CD4-positive, alpha-beta T cell treated with Interleukin-4 for 4 hours (primary cell): ENCODE measurements at places on chromosomes 3 and 15.

- no peak for DNase-seq
Observed at GRCh38 chr3:184322731-184323487, 8.5 kb downstream of the EIF4G1 start.

DNA sequence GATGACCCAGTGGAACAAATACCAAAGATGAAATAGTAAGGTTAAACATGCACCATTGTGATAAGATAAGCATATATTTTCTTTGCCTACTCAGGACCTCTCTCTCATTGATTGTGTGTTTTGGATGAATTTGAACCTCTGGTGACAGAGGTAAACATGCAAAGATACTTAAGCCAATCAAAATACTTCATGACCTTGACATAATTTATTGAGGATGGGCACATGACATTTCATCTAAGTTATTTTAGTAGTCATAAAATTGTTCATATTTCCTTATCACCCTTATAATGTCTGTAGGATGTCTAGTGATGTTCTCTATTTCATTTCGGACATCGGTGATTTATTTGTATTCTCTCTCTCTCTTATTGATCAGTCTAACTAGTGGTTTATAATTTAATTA, 88.3 kb upstream of the WDR72 start:
- DNase-seq = no peak

GRCh38 chr3:2635511-2635910, 474.7 kb downstream of the IL5RA start:
- DNase-seq = no peak

DNA sequence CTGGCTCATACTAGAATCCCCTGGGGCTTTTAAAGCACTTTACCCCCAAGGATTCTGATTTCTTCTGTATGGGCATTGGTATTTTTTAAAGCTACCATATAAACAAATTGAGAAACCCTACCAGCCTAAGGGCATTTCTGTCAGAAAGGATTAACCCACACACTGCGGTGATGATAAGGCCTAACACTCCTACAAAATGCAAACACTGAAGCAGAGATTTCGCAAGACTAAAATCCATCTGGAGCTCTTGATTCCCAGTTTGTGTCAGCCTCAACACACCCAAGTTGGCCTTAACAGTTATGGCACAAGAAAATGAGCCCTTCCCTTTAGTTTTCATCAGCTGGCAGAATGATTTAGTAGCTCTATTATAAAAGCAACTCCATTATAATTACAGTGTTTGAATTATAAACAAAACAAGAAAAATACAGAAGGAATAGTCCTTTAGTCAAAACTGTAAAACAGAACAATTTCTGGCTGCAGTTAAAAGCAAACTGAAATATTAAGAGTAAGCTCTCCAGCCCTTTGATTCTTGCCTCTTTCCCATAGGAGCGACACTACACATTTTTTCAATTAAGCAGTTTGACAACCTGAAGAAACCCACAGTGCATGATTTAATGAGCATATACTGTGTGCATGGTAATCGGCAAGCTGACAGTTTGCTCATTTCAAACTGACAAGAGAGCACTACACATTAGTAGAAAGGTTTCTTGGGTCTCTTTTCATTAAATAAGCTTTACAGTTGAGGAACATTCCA, 441.2 kb downstream of the FHIT start:
- no peak for DNase-seq

- DNase-seq = no peak
Observed at GRCh38 chr3:153619268-153619667, 457.2 kb downstream of the RAP2B start.

DNA sequence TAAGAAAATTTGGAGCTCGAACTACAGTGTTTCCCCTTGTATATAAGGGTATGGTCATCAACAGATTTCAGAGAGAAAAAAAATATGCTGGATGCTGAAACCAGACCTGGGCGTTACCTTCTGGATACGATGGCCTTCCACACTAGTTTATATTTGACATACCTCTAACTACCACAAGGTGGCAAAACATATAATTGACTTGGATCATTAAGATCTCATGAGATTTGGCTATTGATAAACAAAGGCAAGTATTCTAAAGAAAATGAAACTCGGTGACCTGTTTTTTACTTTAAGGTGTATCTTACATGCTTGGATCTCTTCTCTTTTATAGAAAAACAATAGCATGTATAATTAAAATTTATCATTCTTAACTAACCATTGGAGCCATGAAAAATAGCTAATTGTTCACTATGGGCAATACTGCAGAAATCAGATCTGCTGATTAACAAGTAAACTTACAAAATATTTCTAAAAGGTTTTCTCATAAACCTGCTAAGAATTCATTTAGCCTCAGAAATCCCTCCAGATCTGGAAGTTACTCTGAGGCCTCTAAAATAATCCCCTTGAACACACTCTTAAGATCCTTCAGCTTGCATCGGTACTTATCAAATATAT, 300.6 kb upstream of the KCNH8 start:
- peak; percentile 8 for DNase-seq

- DNase-seq = no peak
Observed at GRCh38 chr3:185887066-185887465, 50.7 kb downstream of the TRA2B start.

DNA sequence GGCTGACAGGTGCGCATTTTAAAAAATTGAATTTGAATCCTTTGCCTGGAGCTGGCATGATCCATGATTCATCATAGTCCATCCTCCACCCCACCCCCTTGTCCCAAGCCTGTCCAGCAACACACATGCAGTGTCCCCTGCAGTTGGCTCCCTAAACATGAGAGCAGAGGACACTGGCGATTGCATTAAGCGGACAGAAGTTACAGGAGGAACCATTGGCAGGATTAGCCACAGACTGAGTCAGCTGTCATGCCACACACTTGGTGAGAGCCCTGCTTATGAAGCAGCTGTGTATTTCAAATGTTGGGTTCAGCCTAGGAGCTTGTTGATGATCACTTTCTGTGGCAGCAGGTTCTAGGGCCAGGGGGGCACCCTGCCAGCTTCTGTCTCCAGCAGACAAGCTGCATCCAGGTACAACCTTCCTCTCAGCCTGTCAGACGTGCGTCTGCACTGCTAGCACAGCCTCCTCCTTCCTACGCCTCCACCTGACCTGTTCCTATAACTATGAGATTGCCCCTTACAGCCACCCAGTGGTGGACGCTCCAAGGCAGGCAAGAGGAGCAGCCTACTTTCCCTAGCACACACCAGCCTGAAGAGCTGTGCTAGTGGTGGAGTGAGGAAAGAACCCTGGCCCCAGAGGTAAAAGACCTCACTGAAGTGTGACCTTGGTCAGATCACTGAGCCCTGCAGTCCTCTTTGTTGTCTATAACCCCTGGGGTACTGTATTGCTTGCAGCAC, 121.9 kb downstream of the SLCO3A1 start:
- DNase-seq = no peak

- DNase-seq = no peak
Observed at GRCh38 chr3:147390589-147391569, 15.5 kb downstream of the ZIC4 start.

GRCh38 chr15:90881181-90881977, 2.9 kb upstream of the FES start:
- no peak for DNase-seq

- no peak for DNase-seq
Observed at GRCh38 chr15:74317820-74318375, 49.5 kb downstream of the CYP11A1 start.
